ENCODE measurements at places on chromosomes 7 and 10. TPM values are rescaled to one million over a fixed set of nuclear protein-coding genes. Genes with fewer than 3 reads are reported as not detected.

DNA sequence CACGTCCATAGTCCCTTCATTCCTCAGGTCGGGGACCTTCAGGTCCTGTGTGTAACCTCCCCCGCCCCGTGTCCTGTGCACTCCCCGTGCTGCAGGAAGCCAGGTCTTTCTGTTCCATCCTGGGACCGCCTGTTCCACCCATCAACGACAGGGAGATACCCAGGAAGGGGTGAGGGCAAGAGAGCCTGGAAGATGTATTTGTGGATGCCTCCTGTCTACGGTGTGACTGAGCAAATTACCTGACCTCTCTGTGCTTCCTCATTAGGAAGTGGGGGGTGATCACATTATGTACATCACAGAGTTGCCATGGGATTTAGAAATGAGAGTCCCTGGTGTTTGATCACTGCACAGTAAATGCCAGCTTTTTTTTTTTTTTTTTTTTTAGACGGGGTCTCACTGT, 46.3 kb downstream of the GRID2IP start:
- no peak for DNase-seq

- no peak for DNase-seq
These were observed 184.4 kb downstream of the GRID1 start for GRCh38 chr10:86182150-86182549.

- DNase-seq, result no peak
These were observed 34.0 kb upstream of the TMEM273 start for GRCh38 chr10:49222170-49222569.

- DNase-seq, result no peak
These were observed 1.5 kb downstream of the IRF5 start for GRCh38 chr7:128939075-128939860.

BRAT1 gene
- polyA plus RNA-seq, result 32.4 TPM

Data from GM23248 (cell line).